RWPE1 (cell line): ENCODE measurements at places on chromosomes 1 and 21.
A peak's percentile ranks its signal among the peaks of the same experiment; 100 is the strongest.

- DNase-seq = no peak
These were observed 563.0 kb upstream of the NEGR1 start for GRCh38 chr1:72845381-72845780.

DNA sequence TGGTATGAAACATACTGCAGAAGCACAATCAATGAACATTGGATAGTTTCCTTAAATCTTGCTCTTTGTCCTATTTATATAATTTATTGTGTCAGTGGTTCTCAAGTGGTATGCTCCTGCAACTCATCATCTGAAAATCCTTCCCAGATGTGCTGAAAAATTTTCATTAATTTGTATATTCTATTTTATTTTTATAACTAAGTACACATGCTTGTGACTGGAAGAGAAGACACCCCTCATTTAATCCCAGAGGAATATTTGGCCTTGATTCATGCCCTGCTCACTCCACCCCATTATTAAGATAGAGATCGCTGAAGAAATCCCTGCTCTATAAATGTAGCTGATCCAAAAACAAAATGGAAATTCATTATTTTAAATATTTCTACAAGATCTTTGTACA is 870.5 kb upstream of the CXADR start:
- DNase-seq = no peak

DNA sequence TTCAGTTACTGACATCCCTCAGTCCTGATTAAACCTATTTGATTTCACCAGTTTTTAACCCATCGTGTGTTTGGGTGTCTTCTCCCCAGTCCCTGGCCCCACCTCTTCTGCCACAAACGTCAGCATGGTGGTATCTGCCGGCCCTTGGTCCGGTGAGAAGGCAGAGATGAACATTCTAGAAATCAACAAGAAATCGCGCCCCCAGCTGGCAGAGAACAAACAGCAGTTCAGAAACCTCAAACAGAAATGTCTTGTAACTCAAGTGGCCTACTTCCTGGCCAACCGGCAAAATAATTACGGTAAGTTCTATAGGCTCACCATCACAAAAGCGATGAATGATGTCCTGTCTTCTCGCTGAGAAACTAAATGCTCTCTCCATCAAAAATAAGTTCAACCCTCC is 28.7 kb downstream of the NBPF3 start:
- DNase-seq = no peak

DNA sequence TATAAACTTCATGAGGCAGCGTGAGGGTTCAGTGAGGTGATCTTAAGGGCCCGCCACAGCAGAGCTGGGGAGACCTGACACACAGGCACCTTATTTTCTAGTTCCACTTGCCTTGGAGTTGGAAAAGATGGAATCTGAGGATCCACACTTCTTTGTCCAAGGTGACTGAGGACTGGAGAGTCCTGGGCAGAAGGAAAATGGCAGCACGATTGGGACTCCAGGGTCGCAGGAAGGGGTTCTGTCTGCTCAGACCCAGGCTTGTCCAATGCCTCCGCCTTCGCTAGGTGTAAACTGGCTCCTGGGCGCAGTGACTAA is 1.3 kb downstream of the GALE start:
- DNase-seq = no peak

GRCh38 chr1:54833121-54833520 is 32.0 kb upstream of the TTC22 start:
- DNase-seq = no peak

DNA sequence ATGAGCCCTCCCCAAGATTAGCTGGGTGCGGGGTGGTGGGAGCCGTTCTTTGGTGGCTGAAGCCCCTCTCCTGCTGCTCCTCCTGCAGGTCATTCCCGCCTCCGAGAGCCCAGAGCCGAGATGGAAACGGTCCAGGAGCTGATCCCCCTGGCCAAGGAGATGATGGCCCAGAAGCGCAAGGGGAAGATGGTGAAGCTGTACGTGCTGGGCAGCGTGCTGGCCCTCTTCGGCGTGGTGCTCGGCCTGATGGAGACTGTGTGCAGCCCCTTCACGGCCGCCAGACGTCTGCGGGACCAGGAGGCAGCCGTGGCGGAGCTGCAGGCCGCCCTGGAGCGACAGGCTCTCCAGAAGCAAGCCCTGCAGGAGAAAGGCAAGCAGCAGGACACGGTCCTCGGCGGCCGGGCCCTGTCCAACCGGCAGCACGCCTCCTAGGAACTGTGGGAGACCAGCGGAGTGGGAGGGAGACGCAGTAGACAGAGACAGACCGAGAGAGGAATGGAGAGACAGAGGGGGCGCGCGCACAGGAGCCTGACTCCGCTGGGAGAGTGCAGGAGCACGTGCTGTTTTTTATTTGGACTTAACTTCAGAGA is 448 bp downstream of the G0S2 start:
- DNase-seq = no peak

DNA sequence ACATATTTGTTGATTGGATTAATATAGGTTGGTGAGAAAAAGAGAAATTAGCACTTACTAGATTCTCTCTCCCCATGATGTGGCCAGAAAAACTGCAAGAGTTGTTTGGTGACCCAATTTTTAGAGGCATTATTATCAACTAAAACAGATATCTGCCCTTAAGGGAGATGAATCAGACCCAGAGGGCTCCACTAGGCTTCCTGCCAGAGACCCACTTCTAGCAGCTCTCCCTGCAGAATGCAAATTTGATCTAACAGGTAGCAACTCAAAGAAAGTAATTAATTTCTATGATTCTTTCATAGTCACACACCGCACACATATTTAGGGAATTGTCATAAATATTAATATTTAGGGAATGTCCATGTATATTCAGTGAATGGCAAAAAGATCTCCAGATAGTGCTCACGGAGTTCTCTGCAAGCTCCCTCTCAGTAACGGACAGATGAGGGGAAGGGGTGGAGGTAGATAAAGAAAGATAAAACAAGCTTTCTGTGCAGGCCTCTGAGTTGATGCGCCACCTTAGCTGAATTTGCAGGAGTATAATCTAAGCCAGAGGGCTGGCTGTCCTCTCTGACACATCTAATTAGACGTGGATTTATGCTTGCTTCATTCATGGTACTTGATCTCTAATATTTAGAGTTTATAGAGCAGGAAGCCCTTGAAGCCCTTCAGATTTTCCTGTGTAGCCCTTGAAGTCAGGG is 84.1 kb upstream of the CCDC190 start:
- no peak for DNase-seq

DNA sequence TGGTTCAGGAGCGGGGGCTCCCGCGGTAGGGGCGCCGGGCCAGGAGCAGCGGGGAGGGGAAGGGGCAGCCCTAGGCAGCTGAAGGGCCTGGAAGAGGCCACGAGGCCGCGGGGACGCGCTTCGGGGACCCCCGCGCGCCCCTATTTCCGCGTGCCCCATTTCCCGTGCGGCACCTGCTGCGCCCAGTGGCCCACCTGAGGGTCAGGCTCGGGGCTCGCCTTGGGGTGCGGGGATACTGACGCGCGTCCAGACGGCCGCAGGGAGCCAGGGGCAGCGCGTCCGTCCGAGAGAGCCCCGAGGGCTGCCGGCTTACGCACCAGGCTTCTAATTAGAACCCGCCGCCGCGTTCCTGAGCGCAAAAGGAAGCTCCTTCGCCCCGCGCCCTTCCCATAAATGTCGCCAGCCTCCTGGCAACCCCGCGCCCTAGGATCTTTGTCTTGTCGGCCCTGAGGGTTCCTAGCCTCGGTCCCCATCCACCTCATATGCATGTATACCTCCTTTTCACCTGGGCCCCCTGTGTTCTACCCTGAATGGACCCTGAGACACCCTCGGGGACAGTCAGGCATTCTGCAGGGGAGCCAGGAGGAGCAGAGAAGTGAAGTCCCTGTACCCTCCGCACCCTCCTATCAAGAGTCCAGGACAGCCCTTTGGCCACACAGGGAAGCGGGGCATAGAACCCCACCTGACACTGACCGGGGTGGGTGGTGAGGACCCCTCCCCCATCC is 1.8 kb downstream of the WNT3A start:
- no peak for DNase-seq

DNA sequence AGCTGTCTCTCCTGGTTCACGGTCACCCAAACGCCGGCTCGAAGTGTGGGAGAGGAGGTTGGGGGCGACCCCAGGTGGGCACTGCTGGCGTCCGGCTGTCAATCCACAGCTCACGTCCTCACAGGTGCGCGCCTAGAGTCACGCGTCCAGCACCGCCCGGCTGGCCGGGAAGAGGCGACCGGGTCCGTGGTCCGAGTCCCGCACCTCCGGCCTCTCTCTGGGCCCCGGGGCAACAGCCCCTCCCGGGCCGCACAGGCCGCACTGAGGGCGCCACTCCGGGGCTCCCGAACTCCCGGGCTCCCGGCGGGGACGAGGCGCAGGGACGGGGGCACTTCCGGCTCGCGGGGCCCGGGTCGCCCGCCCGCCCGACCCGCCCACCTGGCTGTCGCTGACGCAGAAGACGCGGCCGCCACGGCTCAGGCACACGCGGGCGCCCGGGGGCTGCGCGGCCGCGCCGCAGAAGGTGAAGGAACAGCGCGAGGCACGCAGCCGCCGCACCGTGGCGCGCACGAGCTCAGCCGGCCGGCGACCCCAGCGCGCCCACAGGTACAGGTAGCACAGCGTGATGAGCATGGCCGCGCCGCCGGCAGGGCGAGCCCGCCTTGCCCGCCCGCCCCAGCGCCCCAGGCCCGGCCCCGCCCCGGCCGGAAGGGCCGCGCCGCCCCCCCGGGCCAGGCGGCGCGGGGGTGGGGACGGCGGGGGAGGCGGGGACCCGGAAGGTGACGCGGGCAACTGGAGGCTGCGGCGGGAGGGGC is at the start of gene HLCS:
Gene HLCS (minus strand): TSS at position 604 of the 755 bp plus-strand sequence. CDS start 31 bp downstream, at position 573.
- peak; percentile 77 for DNase-seq

- peak; percentile 94 for DNase-seq
These were observed 42.4 kb upstream of the ROR1 start for GRCh38 chr1:63731117-63732043.

DNA sequence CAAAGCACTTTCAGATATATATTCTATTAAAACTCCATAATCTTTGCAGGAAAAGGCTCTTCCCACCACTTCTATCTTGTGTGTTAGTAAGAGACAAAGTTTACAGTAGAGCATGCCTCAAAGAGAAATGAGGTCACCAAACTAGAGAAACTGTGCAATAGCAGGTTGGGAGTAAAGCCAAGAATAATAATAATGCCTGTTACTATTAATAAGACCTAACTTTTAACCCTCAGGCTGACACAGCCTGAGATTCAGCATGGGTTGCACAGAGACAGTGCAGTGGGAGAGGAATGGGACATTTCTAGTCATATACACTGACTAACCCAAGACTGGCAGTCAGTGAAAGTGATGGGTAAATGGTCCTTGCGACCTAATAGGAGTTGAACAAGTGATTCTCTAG is 320.2 kb upstream of the NFIA start:
- no peak for DNase-seq

DNA sequence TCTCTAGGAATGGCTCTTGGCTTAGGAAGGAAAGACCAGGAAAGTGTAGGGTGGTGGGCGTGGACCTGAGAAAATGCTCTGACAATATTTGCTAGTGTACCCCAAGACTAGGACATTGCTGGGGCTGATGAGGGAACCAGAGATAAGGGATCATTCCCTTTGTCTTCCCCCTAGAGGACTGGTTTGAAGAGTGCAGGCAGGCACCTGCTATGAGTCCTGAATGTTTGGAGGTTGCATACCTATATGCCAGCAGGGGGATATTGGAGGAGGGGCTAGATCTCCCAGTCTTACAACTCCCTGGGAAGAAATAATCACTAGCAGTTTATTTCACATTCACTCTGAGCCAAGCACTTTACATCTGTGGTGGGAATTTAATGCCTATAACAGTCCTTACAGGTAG is 6.0 kb upstream of the BCL10 start:
- DNase-seq = no peak

GRCh38 chr21:40841524-40842196 is 5.3 kb downstream of the DSCAM start:
- DNase-seq = no peak

DNA sequence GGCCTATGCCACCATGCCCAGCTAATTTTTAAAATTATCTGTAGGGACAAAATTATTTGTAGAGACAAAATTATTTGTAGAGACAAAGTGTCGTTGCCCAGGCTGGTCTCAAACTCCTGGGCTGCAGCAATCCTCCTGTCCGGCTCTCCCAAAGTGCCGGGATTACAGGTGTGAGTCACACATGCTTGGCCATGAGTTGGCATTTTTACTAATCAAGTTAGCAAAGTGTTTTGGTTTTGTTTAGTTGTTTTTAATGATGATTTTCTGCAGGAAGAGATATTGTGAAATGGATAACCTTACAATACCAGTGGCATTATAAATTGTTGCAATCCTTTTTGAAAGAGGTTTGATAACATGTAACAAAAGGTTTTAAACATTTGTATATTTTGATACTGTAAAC is 65.3 kb upstream of the MAGI3 start:
- peak; percentile 41 for DNase-seq

- peak; percentile 59 for DNase-seq
These were observed 8.2 kb upstream of the TARBP1 start for GRCh38 chr1:234486858-234487840.

DNA sequence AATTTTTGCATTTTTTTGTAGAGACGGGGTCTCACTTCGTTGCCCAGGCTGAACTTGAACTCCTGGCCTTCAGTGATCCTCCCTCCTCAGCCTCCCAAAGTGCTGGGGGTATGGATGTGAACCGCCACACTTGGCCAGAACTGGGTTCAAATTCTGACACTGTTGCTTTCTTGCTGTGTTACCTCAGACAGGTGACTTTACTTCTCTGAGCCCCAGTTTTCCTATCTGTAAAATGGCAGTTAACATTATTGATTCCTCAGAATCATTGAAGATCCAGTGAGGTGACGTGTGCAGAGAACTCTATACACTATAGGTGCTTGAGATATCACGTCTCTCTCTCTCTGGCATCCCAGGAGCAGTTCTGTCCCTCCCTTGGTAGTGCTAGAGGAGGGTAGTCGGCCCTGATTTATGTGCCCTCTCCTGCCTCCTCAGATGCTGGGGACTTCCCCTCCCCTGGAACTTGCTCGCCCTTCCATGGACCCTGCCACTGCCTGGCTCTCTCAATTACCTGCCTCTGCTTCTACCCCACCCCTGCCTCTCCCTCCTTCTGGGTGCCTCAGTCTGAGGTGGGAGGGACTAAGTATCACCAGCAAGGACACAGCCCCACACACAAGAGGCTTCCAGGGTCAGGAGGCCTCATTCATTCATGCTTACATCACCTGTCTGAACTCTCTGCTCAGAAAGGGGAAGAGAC is 2.8 kb upstream of the HPCA start:
- no peak for DNase-seq

DNA sequence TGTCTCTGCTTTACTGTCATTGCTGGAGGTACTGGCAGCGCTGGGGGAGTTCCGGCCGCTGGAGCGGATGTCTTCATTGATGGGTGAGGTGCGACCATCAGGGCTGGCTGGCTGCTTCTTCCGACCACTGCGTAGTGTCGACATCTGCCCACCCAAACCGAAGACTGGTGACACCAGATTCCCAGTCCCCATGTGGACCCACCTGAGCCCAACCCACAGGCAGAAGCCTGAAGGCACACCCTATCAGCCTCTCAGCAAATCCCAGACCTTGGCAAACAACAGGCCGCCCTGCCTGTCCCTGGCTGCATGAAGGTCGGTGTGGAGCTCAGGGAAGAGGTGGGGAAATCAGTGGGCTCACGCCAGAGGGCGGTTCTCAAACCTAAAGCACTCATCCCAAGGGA is 44.8 kb downstream of the SLC45A1 start:
- no peak for DNase-seq

DNA sequence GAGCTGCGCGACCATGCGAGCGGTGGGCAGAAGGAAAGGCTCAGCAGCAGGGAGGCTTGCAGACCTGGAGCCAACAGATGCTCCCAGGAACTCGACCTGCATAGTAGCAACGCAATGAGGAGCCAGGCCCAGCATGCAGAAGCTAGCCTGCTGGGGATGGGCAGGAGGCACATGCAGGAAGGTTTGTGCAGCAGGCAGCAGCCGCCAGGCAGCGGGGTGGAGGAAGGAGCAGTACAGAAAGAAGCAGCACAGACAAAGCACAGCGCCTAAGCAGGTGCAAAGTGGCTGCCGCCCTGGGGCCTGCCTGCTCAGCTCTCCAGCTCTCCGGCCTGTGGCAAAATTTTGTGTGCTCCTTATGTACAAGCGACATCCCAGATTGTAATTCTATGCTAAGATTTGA is 213.5 kb upstream of the MAP1LC3C start:
- no peak for DNase-seq
